ENCODE measurements at places on chromosomes 3 and 15.

DNA sequence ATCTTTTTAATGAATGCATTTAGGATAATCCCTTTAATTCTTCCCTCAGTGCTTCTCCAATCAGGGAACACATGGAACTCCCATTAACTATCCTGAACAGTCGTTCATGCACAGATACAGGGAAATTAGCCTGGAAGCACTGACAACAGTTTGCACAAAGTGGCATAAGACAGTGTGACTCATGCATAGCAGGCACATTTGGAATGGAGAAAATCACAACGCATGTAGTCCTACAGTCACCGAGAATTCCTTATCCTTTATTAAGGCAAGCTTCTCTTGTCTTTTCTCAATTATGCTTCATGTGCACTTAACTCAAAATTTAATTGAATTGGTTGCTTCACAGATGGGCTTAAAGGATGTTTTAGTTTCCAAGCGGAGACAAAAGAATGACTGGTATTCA lies 155.0 kb upstream of the CRBN start:
- no peaks in the 10 kb centered on the region for H3K27me3 ChIP-seq
- no peak overlapping the region for H3K27ac ChIP-seq
- H3K36me3 ChIP-seq, result no peaks in the 10 kb centered on the region
- no peak overlapping the region for H3K4me3 ChIP-seq

- H3K36me3 ChIP-seq, result no peaks in the 10 kb centered on the region
- peak; percentile 87 for DNase-seq
- peaks cover 46% of the 10 kb centered on the region for H3K4me1 ChIP-seq
- H3K27me3 ChIP-seq, result no peaks in the 10 kb centered on the region
- peak overlapping the region; percentile 93 for H3K27ac ChIP-seq
- peak overlapping the region; percentile 33 for H3K4me3 ChIP-seq
Observed at GRCh38 chr3:161415506-161416231, 44.4 kb upstream of the SPTSSB start.

DNA sequence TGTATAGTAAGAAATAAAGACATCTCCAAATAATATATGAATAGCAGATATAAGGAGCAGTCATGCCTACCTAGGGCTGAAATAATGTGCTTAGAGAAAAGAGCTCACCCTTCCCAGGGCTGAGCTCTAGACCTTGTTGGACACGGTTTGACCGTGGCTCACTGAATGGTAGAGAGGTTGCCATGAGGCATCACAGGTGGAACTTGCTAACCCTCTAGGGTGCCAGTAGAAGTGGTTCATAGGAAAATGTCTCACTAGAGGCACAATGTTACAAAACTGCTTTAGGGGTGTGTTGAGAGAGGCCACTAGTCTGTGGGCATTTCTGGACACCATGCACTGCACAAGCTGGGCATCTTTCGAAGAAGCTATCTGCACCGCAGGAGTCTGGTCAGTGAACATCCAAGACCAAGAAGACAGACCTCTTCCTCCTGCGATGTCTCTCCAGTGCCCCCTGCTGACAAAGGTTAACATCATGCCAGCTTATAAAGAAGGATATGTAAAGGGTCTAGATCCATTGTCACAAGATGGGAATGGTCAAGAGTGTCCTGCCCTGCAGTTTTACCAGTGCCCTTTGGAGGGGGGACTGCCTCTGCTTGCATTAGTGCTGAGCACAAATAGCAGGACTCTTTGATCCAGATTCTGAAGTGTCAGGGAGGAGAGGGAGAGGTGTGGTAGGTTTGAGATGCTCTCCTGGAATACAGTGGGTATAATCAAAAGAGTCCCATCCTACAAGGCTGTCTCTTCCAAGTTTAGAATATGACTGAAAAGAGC lies 266.8 kb downstream of the ZNF385D start:
- peak; percentile 77 for DNase-seq
- peaks cover 58% of the 10 kb centered on the region for H3K4me1 ChIP-seq
- H3K27me3 ChIP-seq, result no peaks in the 10 kb centered on the region
- peak overlapping the region; percentile 17 for H3K27ac ChIP-seq

DNA sequence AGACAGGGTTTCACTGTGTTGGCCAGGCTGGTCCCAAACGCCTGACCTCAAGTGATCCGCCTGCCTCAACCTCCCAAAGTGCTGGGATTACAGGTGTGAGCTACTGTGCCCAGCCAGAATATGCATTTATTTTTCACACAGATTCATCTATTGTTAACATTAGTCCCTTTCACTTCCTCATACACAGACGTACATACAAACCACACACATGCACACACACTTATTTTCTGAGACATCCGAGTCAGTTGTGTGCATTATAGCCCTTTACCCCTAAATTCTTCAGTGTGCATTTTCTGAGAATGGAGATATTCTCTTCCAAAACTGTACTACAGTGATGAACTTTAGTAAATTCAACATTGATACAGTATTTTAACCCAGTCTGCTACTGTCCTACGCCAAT lies 15.0 kb upstream of the MEX3B start:
- H3K4me3 ChIP-seq, result no peak overlapping the region
- H3K27ac ChIP-seq, result no peak overlapping the region
- peaks cover 23% of the 10 kb centered on the region for H3K27me3 ChIP-seq
- no peaks in the 10 kb centered on the region for H3K36me3 ChIP-seq
- no peak for DNase-seq
- H3K4me1 ChIP-seq, result peaks cover 7% of the 10 kb centered on the region

GRCh38 chr3:84772841-84773240 lies 185.9 kb upstream of the CADM2 start:
- H3K4me3 ChIP-seq, result no peak overlapping the region
- no peaks in the 10 kb centered on the region for H3K27me3 ChIP-seq
- H3K4me1 ChIP-seq, result no peaks in the 10 kb centered on the region
- no peaks in the 10 kb centered on the region for H3K36me3 ChIP-seq
- no peak for DNase-seq

DNA sequence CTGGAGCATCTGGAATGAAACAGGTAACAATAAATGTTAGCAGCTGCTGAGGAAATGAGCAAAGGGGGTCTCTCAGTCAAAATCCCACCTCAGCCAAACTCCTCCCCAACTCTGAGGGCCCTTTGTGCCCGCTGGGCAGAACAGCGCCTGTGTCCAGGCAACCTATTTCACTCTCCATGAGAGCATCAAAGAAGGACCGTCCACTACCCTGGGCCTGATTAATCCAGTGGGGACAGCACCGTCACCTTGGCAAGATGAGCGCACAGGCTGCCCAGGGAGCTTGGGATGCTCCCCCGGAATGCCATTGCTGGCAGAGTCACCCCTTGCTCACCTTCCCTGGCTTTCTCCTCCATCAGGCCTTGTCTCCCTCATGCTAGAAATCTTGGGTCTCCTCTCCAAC lies 97.4 kb upstream of the HACD2 start:
- H3K36me3 ChIP-seq, result peaks cover 52% of the 10 kb centered on the region
- peaks cover 29% of the 10 kb centered on the region for H3K27me3 ChIP-seq
- H3K4me1 ChIP-seq, result peaks cover 48% of the 10 kb centered on the region
- no peak for DNase-seq
- H3K27ac ChIP-seq, result no peak overlapping the region

DNA sequence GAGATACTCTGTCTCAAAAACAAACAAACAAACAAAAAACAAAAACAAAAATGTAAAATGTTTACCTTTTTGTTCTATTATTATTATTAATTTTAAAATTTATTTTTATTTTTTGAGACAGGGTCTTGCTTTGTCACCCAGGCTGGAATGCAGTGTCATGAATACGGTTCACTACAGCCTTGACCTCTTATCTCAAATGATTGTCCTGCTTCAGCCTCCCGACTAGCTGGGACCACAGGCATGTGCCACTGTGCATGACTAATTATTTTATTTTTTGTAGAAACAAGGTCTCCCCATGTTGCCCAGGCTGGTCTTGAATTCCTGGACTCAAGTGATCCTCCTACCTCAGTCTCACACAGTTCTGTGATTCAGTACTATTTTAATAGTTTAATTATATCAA lies 5.7 kb upstream of the SLC25A26 start:
- H3K36me3 ChIP-seq, result no peaks in the 10 kb centered on the region
- no peak overlapping the region for H3K27ac ChIP-seq
- no peak overlapping the region for H3K4me3 ChIP-seq
- peaks cover 7% of the 10 kb centered on the region for H3K27me3 ChIP-seq
- peaks cover 2% of the 10 kb centered on the region for H3K4me1 ChIP-seq
- DNase-seq, result no peak

- H3K27ac ChIP-seq, result no peak overlapping the region
- DNase-seq, result no peak
- no peaks in the 10 kb centered on the region for H3K36me3 ChIP-seq
- peaks cover 16% of the 10 kb centered on the region for H3K4me1 ChIP-seq
- H3K27me3 ChIP-seq, result peaks cover 22% of the 10 kb centered on the region
- no peak overlapping the region for H3K4me3 ChIP-seq
Observed at GRCh38 chr3:37626736-37627565, 234.7 kb upstream of the CTDSPL start.

DNA sequence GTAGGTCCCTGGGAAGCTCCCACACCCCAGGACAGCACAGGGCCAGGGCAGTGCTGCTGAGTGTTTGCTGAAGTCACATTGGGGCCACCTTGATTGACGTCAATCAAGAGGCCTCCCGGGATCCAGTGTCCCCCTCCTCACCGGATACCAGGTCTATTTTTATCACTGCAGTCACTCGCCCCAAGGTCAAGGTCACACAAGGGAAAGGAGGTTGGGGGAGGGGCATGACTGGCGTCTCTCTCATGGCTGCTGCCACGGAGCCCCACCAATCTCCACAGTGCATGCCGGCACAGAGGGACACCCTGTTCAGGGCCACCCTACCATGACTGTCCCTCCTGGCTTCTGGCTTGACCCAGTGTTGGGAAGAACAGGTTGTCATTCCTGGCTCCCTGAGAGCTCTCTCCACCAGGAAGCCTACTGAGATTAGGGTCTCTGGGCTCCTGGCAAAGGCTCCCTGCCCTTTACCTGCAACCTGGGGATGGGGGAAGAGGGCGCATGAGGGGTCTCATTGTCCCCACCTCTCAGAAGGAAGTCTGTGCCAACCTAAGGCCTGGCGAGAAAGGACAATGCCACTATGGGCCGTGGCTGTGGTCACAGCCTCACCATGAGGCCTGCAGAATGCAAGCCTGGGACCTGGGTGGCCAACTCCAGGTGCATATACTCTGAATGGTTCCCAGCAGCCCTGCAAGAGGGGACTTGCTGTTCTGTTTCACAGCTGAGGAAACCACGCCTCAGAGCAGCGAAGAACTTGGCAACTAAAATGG lies 1.5 kb downstream of the MYL3 start:
- peaks cover 23% of the 10 kb centered on the region for H3K27me3 ChIP-seq
- no peak overlapping the region for H3K4me3 ChIP-seq
- no peaks in the 10 kb centered on the region for H3K36me3 ChIP-seq
- no peak for DNase-seq

DNA sequence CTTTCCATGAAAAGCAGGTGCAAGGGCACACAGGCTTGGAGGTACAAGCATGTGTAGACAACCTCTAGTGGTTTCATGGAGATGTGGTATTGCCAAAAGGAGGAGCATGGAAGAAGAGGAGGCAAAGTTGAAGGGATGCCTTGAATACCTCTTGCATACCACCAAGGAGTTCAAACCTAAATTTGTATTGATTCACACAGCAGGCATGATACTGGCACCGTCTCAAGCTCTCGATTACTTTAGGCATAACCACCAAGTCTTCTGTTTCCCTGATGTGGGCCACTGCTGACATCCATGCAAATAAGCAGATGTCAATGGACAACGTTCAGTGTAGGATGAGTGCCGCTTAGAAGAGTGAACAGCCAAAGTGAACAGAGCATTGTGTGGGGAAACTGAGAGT lies 87.1 kb downstream of the SCN11A start:
- H3K4me3 ChIP-seq, result no peak overlapping the region
- H3K4me1 ChIP-seq, result no peaks in the 10 kb centered on the region
- no peak overlapping the region for H3K27ac ChIP-seq
- H3K36me3 ChIP-seq, result no peaks in the 10 kb centered on the region
- no peak for DNase-seq
- peaks cover 8% of the 10 kb centered on the region for H3K27me3 ChIP-seq

- no peak overlapping the region for H3K4me3 ChIP-seq
- H3K27ac ChIP-seq, result no peak overlapping the region
- peaks cover 6% of the 10 kb centered on the region for H3K36me3 ChIP-seq
- peaks cover 15% of the 10 kb centered on the region for H3K4me1 ChIP-seq
Observed at GRCh38 chr15:71547011-71547410, 263.3 kb upstream of the NR2E3 start.

- no peaks in the 10 kb centered on the region for H3K27me3 ChIP-seq
- H3K27ac ChIP-seq, result peak overlapping the region; percentile 80
- H3K4me3 ChIP-seq, result no peak overlapping the region
- DNase-seq, result peak; percentile 51
Observed at GRCh38 chr3:12934431-12934830, 93.1 kb upstream of the RPL32 start.

GRCh38 chr3:52809662-52810377 lies 15.2 kb downstream of the ITIH3 start:
- H3K4me1 ChIP-seq, result no peaks in the 10 kb centered on the region
- DNase-seq, result no peak
- no peak overlapping the region for H3K27ac ChIP-seq
- H3K27me3 ChIP-seq, result peaks cover 35% of the 10 kb centered on the region
- no peaks in the 10 kb centered on the region for H3K36me3 ChIP-seq
- no peak overlapping the region for H3K4me3 ChIP-seq

- H3K27me3 ChIP-seq, result peaks cover 3% of the 10 kb centered on the region
- H3K36me3 ChIP-seq, result peaks cover 42% of the 10 kb centered on the region
- H3K4me1 ChIP-seq, result peaks cover 8% of the 10 kb centered on the region
- no peak for DNase-seq
- no peak overlapping the region for H3K4me3 ChIP-seq
Observed at GRCh38 chr15:68783226-68784058, 37.3 kb downstream of the ANP32A start.

GRCh38 chr15:75368689-75369239 lies 357 bp upstream of the MAN2C1 start:
- peaks cover 10% of the 10 kb centered on the region for H3K27me3 ChIP-seq
- peaks cover 22% of the 10 kb centered on the region for H3K4me1 ChIP-seq
- H3K27ac ChIP-seq, result peak overlapping the region; percentile 94
- peak overlapping the region; percentile 97 for H3K4me3 ChIP-seq

GRCh38 chr15:29029651-29030195 lies 143.9 kb downstream of the APBA2 start:
- no peaks in the 10 kb centered on the region for H3K27me3 ChIP-seq
- no peak overlapping the region for H3K4me3 ChIP-seq
- H3K4me1 ChIP-seq, result peaks cover 5% of the 10 kb centered on the region
- H3K36me3 ChIP-seq, result 0 out of 2 replicates have a peak, but pooled peaks cover 11% of the 10 kb centered on the region
- DNase-seq, result no peak
- no peak overlapping the region for H3K27ac ChIP-seq

DNA sequence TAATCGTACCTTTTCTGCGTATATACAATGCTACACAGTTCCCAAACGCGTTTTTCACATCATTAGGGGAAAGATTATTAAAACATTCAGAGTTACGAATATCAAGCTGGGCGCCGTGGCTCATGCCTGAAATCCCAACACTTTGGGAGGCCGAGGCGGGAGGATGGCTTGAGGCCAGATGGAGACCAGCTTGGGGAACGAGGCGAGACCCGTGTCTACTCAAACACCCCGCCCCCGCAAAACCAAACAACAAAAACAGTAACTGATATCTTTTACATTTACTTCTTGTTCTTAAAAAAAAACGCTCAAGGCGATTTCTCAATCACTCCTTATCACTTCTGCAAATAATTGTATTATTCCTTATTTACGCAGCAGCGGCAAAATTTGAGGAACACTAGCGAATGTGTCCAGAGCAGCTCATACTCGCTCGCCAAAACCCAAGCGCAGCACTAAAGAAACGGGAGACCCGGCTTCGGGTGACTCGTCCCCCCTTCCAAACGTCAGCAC lies 1.2 kb downstream of the ZBTB11 start:
- peak overlapping the region; percentile 97 for H3K4me3 ChIP-seq
- DNase-seq, result no peak
- H3K27ac ChIP-seq, result peak overlapping the region; percentile 97

- no peaks in the 10 kb centered on the region for H3K27me3 ChIP-seq
- no peak overlapping the region for H3K27ac ChIP-seq
- peaks cover 23% of the 10 kb centered on the region for H3K4me1 ChIP-seq
- DNase-seq, result no peak
- no peaks in the 10 kb centered on the region for H3K36me3 ChIP-seq
Observed at GRCh38 chr3:171867981-171868380, 24.8 kb downstream of the TMEM212 start.

Data from HFFc6 (cell line).